BJ (cell line): ENCODE measurements at places on chromosomes 1 and 21.

- no peak for DNase-seq
Measured at GRCh38 chr1:81738875-81739274, 61.9 kb upstream of the ADGRL2 start.

- DNase-seq, result no peak
Measured at GRCh38 chr1:170041423-170042192, 32.9 kb downstream of the KIFAP3 start.

- DNase-seq, result no peak
Measured at GRCh38 chr21:16532840-16533239, 803.1 kb downstream of the USP25 start.

- DNase-seq, result no peak
Measured at GRCh38 chr21:43771698-43772424, 4.2 kb downstream of the CSTB start.

DNA sequence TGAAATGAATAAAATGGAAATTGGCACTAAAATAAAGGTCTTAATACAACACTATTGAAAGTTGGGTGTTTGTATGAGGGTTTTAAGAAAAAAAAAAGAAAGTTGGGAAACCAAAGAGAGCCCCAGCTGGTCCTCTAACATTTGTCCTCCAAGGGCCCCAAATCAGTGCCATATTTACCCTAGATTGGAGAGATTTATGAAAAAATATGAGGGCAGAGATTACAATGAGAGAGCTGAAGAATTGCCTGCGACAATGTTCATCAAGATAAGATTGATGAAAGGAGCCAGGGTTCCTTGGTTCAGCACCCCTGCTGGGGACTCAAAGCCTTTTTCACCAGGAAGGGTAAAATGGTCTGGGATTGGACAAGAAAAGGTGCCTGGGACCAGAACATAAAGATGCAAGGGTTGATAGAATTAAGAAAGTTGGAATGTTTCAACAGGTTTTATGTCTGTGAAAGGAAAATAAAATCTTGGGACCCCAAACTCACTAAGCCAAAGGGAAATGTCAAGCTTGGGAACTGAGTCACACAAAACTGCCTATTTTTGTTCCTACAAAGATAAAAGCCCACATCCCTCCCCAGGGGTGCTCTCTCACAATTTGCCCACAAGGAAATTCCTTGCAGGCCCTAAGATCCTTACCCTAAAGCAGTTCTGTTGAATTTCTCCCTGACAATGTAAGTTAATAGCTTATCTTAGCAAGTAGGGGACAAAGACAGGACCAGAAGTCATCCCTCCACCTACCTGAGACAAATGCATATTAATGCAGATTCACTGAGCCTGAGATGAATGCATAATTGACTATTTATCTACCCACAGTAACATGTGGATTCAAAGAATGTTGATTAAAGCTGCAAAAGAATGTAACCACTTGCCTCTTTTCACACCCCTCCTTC, 26.8 kb downstream of the CBR1 start:
- DNase-seq, result no peak

DNA sequence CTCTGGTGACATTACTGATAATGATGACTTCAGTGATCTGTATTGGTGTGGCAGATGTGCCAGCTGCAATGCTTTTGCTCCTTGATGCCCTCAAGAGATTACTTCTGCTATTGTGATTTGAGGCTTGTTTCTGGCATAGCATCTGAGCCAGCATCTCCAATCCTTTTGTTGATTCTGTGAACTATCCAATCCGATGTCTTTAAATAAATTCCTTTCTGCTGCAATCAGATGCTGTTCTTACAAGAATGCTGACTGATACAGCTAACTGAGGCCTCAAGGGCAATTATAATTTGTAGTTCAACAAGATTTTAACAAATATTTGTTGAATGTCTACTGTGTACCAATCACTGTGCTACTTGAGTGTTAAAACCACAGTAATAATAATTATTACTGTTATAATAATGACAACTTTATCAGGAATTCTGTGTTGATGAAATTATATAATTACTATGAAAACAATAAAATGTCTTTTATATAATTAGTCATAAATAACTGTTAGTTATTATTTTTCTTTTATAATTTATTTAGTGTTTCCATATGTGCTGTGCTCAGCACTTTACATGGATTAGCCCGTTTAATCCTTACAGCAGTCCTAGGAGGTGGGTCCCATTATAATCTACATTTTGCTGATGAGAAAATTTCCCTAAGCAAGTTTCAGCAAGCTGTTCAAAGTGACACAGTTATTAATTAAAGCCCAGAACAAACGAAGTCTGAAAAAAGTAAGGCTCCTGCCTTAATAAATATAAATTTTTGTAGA, 308.2 kb downstream of the BRINP3 start:
- DNase-seq, result no peak

GRCh38 chr1:20192364-20192763, 6.0 kb upstream of the PLA2G2C start:
- no peak for DNase-seq

DNA sequence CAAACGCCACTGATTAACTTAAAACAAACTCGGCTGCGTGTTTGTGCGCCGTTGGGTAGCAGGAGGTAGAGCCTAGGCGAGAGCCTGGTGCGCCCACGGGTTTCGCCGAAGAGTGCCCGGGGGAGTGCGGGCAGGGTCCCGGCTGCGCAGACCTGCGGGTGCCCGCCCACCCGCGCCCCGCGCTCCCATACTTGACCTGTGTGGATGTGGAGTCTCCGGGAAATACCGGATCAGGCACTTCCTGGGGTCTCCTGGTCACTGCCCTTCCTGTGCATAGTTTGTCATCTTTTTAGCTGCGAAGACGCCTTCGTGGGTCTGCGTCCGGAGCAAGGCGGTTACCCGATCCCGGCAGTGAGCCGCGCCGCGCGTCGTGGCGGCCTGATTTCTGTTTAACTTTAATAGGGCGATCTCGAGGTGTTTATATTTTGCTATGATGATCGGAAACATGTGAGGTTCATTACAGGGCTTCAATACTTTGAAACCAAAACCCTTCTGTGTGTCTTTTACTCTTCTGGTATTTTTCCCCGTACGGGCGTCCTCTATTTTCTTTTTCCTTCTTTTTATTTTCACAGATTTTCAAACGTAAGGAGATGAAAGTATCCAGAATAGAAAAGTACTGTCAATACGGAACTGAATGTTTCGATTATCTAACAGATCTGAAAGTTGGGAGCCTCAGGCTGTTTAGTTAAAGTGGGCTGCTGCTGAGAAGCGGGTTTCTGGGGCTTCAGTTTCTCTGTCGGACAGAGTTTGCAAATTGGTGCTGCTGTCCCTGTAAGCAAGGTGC, 15.2 kb downstream of the NR5A2 start:
- no peak for DNase-seq
